GM12878 (cell line): ENCODE measurements at places on chromosomes 1 and 21. TPM values are rescaled to one million over a fixed set of nuclear protein-coding genes. Genes with fewer than 3 reads are reported as not detected.

DNA sequence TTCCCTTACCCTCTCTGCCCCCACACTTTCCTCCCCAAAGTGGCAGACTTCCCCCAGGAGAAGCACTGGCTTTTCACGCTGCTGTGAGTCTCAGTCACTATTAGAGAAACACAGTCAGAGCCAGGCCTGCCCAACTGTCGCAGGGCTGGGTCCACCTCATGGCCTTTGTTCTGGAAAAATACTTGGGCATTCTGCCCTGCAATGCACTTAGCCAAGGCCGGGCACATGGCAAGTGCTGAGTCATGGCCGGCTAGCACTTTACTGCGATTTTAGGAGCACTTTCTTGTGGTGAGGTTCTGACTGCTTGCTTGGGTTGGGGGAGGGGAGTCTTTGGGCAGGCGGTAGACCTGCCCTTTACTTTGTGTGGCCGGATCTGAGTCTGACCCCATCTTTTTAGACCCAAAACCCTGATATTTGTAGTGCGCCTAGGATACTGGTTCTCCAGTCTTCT is 7.7 kb downstream of the EPHX1 start:
- no peak for DNase-seq

RNF186 gene
- not detected in 2 replicates for total RNA-seq

GRCh38 chr1:184637664-184638240 is 116.9 kb downstream of the EDEM3 start:
- no peak for DNase-seq

GRCh38 chr1:154445040-154445472 is 39.9 kb downstream of the IL6R start:
- DNase-seq = peak; percentile 59

CLCA4 gene
- total RNA-seq = 0.05 TPM in 1 of 2 replicates, not detected in the other

PLA2G2F gene
- not detected in 2 replicates for total RNA-seq

DNA sequence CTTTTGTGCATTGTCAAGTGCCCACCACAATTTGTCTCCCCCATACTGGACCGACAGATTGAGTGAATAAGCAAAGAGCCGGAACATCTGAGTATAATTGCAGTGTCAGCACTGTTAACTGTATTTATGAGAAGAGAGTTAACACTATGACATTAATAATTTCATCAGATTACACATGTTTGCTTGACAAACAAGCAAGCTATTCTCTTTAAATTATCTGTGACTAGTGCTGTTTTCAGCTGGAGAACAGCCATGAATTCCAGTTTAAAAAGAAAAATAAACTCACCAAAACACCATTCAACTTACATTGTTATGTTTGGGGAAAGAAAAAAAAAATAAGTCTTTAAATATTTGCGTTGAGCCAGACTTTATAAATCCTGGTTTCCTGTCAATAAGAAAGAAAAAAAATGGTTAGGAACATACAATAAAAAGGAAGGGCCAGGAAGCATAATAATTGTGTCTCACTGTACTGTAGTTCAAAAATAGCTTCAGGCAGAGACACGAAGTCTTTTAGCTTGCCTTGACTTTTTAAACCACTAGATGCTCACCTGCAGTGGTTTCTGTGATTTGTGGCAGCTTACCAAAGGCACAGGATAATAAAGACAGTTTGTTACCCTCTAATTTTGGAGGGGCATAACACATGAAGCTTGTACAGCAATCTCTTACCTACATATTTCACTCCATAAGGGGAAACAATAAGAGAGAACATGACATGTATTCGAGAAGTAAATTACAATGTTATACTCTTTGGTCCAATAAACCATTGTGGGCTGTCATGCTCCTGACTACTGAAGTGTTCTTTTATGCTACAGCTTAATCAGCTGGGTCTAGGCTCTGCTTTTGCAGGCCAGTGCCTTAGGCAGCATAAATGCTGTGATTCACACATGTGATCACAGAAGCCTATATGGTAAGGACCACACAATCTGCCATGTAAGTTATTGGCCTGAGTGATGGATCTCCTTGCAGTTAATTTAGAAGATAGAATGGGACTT is 302.0 kb upstream of the ADGRL2 start:
- no peak for DNase-seq

ZNF593OS gene
- not detected in 2 replicates for total RNA-seq

DNA sequence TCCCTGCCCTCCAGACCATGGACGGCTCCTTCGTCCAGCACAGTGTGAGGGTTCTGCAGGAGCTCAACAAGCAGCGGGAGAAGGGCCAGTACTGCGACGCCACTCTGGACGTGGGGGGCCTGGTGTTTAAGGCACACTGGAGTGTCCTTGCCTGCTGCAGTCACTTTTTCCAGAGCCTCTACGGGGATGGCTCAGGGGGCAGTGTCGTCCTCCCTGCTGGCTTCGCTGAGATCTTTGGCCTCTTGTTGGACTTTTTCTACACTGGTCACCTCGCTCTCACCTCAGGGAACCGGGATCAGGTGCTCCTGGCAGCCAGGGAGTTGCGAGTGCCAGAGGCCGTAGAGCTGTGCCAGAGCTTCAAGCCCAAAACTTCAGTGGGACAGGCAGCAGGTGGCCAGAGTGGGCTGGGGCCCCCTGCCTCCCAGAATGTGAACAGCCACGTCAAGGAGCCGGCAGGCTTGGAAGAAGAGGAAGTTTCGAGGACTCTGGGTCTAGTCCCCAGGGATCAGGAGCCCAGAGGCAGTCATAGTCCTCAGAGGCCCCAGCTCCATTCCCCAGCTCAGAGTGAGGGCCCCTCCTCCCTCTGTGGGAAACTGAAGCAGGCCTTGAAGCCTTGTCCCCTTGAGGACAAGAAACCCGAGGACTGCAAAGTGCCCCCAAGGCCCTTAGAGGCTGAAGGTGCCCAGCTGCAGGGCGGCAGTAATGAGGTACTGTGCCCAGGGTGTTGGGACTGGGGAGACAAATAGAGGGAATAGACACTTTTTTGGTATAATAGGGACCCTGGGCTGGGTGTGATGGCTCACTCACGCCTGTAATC is 1.0 kb downstream of the ZBTB48 start:
- DNase-seq = no peak

OR2AK2 gene
- not detected in 2 replicates for total RNA-seq
